Right renal cortex interstitium (tissue), 3 donors: ENCODE measurements at places on chromosomes 2 and 18. TPM values are rescaled to one million over a fixed set of nuclear protein-coding genes. Genes with fewer than 3 reads are reported as not detected.

GRCh38 chr2:102837626-102838198, 75.9 kb downstream of the TMEM182 start:
- DNase-seq, result no peak

GRCh38 chr18:10169064-10169562, 255.3 kb downstream of the VAPA start:
- DNase-seq, result no peak

DNA sequence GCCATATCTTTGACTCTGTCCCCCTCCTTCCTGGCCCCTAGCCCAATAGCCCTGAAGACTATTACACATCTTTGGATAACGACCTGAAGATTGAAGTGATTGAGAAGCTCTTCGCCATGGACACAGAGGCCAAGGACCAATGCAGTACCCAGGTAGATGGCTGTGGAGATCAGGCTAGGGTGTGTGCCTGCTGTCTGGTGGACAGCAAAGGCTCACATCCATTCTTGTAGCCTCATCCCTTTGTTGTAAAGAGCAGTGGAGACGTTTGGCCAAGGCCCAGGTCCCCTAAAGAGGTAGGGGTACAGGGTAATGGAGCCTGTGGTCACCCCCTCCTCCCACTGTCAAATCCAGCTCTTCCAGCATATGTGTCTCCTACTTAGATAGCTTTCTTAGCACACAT, 81.4 kb downstream of the EPAS1 start:
- DNase-seq, result no peak

DNA sequence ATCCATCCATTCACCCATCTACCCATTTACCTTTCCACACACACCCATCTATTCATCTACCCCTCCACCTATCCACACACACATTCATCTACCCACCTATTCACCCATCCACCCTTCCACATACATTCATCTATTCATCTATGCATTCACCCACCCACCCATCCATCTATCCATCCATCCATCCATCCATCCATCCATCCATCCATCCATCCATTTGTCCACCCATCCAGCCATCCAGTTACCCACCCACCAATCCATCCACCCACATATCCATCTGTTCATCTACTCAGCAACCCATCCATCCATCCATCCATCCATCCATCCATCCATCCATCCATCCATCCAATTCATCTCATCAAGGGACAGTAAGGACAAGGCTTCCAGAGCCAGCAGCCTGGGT, 74.0 kb downstream of the INHBB start:
- DNase-seq, result no peak

GRCh38 chr18:76903386-76903785, 81.0 kb downstream of the ZNF236 start:
- DNase-seq, result no peak

DNA sequence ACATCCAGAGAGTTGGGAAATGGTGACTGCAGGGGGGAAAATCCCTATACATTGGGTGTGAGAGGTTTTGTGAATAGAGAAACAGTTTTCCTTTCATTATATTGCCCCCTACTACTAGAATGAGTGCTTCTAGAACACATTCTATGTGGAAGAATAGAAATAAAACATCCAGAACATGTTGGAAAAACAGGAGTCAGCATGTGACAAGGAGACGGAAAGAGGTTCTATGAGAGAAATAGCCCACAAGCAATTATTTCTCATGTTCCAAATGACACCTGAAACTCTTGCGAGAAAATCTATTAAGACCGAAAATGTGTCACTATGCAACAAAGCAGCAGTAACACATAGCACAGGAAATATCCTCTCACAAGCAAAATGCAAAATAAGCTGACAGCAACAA, 202.7 kb upstream of the SPOPL start:
- no peak for DNase-seq

DNA sequence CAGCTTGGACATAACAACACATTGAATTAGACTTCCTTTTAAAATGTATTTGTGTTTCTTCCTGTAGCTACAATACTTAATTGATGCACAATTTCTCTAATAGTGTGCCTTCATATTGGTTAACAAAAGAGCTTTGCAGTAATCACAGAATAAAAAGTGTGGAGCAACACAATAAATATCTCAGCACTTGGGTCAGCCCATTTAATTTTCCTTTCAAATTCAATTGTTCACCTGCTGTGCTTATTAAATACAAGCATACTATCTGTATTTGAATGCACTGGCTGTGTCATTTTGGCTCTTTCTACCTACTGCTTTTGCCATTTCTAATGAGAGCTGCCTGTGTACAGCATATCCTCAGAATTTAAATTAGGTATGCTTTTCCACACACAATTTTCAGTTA, 1641.3 kb upstream of the SLC39A10 start:
- DNase-seq, result no peak

GRCh38 chr2:13819896-13820295, 812.6 kb upstream of the LRATD1 start:
- no peak for DNase-seq

GRCh38 chr2:240632306-240632721, 7.0 kb downstream of the GPR35 start:
- DNase-seq, result no peak

- DNase-seq, result peak; percentile 47
Measured at GRCh38 chr2:37414470-37414949, 70.1 kb downstream of the QPCT start.

GRCh38 chr2:28809927-28810326, 707 bp upstream of the SPDYA start:
- DNase-seq, result no peak

GRCh38 chr2:239669899-239670460, 269.2 kb upstream of the HDAC4 start:
- no peak for DNase-seq

DNA sequence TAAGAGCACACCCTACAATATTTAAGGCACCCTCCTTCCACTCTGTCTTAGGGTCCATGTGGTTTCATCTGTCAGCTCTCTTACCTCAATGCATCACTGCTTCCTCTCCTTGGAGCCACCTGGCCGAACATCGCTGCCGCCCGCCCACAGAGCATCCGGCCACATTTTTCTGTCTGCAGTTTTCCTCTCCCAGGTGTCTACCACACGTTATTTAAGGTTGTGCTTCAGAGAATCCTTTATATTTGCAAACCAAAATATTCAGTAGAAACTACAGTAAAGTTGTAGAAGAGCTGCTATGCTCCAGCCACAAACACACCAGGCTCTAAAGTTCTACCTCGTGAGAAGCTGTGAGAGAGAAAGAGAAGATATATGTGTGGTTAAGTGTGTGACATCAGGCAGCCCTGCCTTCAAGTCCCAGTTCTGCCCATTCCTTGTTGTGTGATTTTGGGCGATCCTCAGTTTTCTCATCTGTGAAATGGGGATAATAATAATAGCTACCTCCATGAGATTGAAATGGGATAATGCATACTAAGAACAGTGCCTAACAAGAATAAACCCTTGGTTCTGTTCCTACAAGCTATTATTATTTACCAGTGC, 4.9 kb upstream of the STK17B start:
- no peak for DNase-seq

- DNase-seq, result no peak
Measured at GRCh38 chr2:62566847-62567246, 60.9 kb upstream of the TMEM17 start.

DNA sequence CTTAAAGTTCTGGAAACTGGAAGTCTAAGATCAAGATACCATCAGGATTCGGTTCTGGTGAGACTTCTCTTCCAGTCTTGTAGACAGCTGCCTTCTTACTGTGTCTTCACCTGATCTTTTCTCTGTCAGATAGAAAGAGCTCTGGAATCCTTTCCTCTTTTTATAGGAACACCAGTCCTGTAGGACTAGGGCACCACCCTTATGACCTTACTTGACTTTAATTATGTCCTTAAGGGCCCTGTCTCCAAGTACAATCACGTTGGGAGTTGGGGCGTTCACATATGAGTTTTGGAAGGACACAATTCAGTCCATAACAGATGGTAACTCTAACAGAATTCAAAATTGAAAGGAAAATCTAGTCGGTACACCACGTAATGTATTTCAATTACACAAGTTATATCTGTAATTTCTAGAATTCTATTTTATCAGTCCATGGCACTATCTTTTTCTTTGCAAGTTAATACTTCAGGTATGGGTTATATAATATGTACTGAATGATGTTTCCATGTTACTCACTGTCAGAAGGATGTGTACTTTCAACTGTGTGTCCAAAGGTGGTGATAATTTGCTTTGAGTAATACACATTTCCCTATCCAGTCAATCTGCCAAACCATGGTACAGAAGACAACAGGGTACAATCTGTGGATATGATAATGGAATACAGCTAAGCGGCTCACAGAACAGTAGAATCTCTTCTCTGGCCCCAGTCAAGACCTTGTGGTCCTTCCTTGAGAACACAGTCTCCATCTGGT, 1.2 kb upstream of the SCYGR5 start:
- DNase-seq, result no peak

DNA sequence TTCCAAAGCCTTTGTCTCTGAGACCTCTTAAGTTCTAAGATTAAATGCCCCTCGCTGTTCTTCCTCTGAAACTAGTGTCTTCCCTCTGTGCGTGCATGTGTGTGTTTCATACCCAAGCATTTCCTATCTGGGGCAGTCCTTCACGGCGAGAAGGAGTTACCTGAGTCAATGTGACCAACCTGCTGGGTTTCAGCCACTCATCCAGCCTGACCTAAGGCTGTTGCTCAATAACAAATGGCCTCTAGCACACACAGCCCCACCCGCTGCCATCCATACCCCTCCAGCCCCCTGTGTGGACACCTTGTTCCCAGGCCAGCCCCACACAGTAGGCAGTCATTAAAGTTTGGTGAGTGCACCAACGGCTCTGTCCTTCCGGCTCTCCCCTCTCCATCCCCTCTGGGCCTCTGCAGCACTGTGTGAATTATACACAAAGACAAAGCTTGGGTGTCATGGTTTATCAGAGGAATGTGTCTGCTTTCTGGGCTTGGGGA, 53.8 kb upstream of the FOSL2 start:
- no peak for DNase-seq

- DNase-seq, result no peak
Measured at GRCh38 chr2:203690441-203691047, 15.9 kb upstream of the CD28 start.

DNA sequence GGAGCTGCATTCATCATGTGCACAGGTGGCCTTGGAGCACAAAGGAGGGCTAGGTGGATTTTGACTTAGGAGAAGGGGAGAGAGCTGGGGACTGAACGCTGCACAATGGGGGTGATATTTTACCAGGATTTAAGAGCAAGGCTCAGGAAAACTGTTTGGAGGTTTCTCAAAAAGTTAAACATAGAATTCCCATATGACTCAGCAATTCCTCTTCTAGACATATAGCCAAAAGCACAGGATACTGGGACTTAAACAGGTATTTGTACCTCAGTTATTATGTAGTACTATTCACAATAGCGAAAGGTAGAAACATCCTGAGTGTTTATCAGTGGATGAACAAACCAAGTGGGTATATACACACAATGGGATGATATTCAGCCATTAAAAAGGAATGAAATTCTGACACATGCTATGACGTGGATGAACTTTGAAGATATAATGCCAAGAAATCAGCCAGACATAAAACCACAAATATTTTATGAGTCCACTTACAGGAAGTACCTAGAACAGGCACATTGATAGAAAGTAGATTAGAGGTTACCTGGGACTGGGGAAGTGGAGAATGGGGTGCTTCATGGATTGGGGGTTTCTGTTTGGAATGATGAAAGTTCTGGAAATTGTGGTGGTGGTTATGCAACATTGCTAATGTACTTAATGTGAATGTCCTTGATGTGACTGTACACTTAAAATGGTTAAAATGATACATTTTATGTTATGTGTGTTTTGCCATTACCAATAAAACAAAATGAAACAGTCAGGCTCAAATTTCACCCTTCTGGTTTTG, 216.9 kb downstream of the HAUS1 start:
- DNase-seq, result no peak

DNA sequence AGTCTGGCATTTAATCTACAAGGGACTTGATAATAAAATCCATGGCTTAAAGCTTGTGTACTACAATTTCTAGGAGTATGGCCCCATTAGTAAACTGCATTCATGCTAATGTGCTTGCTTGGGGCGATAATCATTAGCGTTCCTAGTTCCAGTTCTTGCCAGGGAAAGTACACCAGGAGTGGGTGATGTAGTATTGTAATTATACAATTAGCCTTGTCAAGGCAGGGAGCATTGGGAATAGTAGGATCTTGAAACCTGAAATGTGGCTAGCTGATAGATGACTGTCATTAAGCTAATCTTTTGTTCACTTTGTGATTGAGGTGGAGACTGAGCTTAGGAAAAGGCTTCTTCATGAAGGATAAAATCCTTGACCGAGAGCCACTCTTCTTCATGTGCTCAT, 989.2 kb downstream of the CPS1 start:
- DNase-seq, result no peak

Gene SCN9A
- polyA plus RNA-seq, result 1.7 TPM
